ENCODE measurements at places on chromosomes 3 and 15.

GRCh38 chr15:52790169-52790708 is at the start of gene ONECUT1:
Gene ONECUT1, minus strand, starts transcription at chr15:52790336. Its CDS starts 452 bp downstream, at chr15:52789884.
- peak; percentile 97 for DNase-seq

- DNase-seq = no peak
Measured at GRCh38 chr15:85401108-85401774, 20.8 kb downstream of the AKAP13 start.

DNA sequence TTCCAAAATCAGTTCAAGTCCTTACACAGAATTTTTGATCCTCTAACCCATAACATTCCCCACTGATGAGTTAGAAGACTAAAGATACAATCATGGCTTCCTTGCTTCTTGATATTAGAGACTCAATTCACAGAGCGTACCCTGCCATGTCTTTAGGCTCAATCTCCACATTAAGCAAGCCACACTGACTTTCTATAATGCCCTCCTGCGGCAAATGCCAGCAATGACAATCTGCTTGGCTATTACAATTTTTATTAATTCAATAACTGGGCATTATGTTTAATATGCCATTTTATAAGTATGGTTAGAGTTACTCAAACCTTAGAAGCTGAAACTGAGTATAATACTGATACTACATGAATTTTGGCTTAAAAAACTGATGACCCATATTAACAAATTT is 479.7 kb upstream of the NR2F2 start:
- no peak for DNase-seq

- no peak for DNase-seq
Measured at GRCh38 chr3:181017690-181018089, 28.2 kb upstream of the DNAJC19 start.

DNA sequence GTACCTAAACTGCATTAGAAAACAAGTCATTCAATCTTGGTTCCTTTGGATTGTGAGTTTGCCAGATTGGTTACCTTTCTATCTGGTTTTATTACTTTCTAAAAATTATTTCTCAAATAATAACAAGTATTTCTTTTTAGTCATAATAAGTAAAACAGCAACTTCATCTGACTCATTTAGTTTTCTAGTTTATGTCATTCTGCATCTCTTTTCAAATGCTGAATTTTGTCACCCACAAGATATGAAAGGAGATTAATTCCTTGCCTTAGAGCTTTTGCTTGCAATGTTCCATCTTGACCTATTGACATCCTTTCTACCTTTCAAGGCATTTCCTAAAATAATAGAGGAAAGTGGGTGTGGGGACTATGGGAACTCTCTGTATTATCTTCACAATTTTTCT is 253.6 kb upstream of the PEX5L start:
- DNase-seq = no peak

- peak; percentile 92 for DNase-seq
Measured at GRCh38 chr3:58271901-58272501, 34.0 kb upstream of the RPP14 start.

DNA sequence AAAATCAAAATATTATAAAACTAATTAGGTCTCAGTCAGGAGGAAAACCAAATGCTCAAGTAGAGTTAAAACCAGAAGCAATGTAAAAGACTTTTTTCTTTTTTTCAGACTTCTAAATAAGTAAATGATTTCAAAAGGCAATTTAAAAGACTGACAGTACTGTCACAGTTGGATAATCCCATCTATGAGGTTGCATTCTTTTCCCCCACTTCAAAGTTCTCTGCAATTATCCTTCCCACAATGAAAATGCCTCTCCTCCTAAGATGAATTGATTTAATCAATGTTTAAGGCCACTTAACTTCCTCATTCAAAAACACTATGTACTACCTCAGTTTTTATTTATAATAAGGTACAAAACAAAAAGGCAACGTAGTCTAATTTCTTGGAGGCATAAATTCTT is 8.1 kb downstream of the MRPL3 start:
- no peak for DNase-seq

GRCh38 chr3:21345382-21345976 is 405.5 kb downstream of the ZNF385D start:
- no peak for DNase-seq

GRCh38 chr15:40466426-40467260 is 4.1 kb upstream of the CHST14 start:
- peak; percentile 83 for DNase-seq

- DNase-seq = no peak
Measured at GRCh38 chr3:156620901-156621300, 53.5 kb upstream of the TIPARP start.

DNA sequence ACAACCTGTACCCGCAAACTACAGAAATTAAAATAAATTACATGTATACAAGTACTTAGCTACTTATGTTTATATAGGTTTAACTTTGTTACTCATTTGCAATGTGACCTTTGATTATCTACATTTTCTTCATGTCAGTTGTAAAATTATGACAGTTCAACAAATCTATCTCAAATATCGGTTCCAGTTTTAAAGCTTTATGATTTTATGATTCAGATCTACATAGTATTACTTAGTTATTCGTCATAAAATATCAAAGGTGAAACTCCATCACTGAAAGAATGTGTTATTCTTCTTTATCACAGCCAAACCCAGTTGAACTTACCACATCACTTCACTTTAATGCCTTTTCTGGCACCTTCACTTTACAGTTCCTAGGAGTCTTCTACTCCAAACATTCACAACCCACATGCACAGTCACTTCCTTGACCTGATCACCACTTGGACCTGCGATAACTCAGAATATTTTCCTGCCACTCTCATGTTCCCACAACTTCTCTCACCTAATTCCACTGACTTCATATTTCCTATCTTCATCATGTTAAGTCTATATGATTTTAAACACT is 47.2 kb downstream of the SLITRK3 start:
- DNase-seq = no peak

DNA sequence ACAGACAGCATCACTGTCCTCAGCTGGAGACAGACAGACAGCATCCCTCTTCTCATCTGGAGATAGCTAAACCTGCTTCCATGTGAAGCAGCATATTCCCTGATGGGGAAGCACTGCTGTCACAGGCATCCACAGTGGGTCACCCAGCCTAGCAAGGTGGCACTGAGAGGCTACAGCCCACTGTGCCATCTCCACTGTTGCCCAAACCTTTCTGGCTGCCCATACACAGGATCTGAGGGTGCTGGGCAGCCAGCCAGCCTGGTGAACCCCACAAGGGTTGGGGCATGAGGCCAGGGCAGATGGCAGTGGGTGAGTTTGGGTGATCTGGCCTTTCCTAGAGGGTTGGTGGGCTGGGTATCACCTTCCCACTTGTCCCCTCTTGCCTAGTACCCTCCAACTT is 11.7 kb downstream of the CHST13 start:
- peak; percentile 35 for DNase-seq

GRCh38 chr3:23592961-23593931 is 212.5 kb upstream of the UBE2E1 start:
- DNase-seq = no peak

GRCh38 chr3:134143828-134144401 is 106.7 kb downstream of the RYK start:
- no peak for DNase-seq

All from osteoblast (primary cell).